ENCODE measurements at places on chromosomes 12 and 14.

- DNase-seq, result no peak
Observed at GRCh38 chr12:73106296-73106695, 834.1 kb downstream of the TRHDE start.

DNA sequence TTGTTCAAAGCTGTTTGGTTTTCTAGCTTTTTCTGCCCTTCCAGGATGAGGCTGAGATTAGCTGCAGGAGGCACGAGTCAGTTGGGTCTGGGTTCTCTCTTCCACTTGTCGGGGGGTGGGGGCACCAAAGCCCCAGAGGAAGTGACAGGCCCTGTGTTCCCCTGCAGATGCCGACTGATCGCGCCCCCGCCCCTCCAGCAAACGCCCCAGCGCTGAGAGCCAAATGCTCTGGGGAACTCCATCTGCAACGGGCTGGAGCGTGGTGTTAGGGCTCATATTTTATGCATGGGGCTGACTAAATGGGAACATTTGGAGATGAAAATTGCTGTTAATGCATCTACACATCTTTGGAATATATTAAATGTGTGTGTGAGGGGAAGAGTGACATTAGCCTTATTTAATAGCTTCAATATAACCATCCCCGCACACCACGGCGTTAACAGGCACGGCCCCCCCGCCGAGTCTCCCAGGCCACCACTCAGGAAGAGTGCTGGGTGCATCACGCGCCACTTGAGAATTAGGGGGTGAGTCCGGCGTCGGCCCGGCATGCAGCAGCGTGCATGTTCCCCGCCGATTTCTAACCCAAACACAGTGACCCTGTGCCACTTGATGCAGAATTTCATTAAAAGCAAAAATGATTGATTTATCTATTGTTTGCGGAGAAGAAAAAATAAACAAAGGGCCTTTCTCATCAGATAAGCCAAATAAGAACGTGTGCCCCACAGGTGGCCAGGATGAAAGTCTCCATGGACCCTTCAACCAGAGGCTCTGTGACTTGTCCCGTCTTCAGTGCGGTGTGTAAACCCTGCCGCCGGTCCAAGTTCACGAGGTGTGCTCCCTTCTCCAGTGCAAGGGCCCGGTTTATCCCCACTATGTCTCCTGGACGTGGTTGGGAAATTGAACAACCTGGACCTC lies 165.0 kb upstream of the RTL1 start:
- H3K4me3 ChIP-seq, result no peak overlapping the region
- H3K27me3 ChIP-seq, result no peaks in the 10 kb centered on the region
- no peaks in the 10 kb centered on the region for H3K4me1 ChIP-seq

DNA sequence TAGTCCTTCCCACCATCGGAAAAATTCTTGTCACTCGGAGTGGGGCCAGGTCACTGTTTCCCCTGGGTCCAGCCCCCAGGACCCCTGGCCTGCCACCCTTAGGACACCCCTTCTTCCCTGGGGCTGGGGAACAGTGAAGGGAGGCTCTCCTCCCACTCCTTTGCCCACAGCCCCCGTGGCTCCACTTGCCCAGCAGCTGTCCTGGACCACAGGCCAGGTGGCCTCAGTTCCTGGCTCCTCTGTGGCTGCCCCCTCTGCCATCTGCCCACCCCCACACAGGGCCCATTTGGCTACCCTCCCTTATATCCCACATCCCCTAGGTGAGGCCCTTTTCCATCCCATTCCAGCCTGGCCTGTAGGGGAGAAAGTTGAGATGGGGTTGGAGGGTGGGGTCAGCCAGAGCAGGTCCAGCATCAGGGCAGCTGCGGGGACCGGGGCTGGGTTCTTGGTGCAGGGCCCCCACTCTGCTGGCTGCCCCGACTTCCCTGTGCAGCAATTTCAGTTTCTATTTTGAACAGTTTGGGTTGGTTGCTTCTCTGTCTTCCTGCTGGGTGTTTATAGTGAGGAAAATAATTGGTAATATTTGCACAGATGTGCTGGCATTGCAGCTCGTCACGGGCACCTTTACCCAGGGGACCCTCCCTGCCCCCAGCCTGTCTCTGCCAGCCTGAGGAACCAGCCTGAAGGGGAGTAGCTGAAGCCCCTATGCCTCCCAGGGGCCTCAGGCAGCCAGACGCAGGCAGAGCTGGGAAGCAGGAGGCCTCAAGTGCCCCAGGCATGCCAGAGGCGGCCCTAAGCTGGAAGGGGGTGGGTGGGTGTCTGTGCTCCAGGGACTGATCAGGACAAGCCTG lies 23.4 kb downstream of the SYNDIG1L start:
- DNase-seq, result no peak
- H3K27me3 ChIP-seq, result no peaks in the 10 kb centered on the region
- H3K27ac ChIP-seq, result no peak overlapping the region
- H3K4me1 ChIP-seq, result peaks cover 23% of the 10 kb centered on the region

DNA sequence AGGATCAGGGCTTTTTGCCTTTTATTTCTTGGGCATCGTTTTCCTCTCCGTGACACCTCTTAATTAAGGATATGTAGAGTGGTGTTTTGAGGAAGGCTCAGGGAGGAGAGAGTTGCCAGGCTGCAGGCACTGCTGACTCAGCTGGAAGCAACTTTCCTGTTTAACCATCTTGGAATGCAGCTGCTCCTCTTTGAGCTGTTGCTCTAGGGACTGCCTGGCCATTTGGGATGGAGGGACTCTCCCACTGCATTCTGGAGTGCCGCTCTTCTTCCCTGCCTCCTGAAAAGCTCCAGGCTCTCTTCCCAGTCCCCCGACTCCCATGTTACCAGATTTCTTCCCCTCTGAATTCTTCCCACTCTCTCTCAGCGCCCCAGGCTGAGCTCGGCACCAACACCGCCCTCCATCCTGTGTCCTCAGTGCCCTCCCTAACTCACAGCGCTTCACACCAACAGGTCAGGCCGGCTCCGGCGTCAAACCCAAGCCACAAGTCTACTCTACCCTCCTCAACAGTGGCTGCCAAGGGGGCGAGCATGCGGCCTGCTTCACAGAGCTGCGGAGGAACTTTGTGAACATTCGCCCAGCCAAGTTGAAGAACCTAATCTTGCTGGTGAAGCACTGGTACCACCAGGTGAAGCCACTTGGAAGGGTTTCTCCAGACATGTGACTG lies 5.9 kb downstream of the OAS3 start:
- peaks cover 61% of the 10 kb centered on the region for H3K36me3 ChIP-seq
- H3K27ac ChIP-seq, result no peak overlapping the region
- peaks cover 15% of the 10 kb centered on the region for H3K4me1 ChIP-seq
- no peak overlapping the region for H3K4me3 ChIP-seq

DNA sequence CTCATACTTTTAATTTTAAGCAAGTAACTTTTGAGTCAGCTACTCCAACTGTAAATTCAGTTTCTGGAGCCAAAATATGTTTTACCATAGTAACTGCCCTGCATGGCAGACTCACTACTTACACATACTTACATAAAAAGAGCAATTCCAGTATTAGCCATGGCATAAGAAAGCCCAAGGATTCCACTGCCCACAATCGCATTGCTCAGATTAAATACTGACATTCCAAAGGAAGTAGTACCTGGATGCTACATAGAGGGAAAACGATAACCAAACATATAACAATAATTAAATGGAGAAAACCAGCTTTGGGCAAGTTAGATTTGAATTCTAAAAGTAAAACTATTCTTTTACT lies 2.2 kb downstream of the SLC38A2 start:
- no peak for DNase-seq
- peak overlapping the region; percentile 99 for H3K4me3 ChIP-seq
- H3K27me3 ChIP-seq, result no peaks in the 10 kb centered on the region
- H3K4me1 ChIP-seq, result peaks cover 60% of the 10 kb centered on the region
- H3K27ac ChIP-seq, result peak overlapping the region; percentile 96
- peaks cover 21% of the 10 kb centered on the region for H3K36me3 ChIP-seq

- peaks cover 44% of the 10 kb centered on the region for H3K4me1 ChIP-seq
- H3K36me3 ChIP-seq, result no peaks in the 10 kb centered on the region
- H3K27me3 ChIP-seq, result no peaks in the 10 kb centered on the region
- no peak overlapping the region for H3K4me3 ChIP-seq
- DNase-seq, result no peak
Observed at GRCh38 chr14:104731320-104732294, 7.6 kb downstream of the ADSS1 start.

- H3K4me3 ChIP-seq, result no peak overlapping the region
- peak overlapping the region; percentile 95 for H3K27ac ChIP-seq
- H3K4me1 ChIP-seq, result no peaks in the 10 kb centered on the region
Observed at GRCh38 chr12:52870361-52871290, 21.8 kb upstream of the KRT78 start.

DNA sequence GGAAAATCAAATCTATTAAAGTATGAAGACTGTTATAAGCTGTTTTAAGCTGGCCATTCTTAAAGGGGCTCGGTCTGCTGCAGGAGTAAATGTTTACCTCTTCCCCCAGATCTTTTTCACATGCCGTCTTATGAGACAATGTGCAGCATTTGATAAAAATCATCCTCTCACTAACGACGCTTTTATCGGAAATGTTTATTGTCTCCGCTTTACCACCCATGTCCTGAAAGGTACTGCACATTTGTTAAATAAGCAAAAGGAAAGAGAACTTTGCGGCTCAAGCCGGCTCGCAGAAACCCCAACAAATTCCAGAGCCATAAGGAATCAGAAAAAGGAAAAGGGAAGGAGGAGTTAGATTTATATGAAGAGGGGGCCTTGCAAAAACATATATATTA lies 137.8 kb downstream of the HMGA2 start:
- DNase-seq, result no peak
- no peaks in the 10 kb centered on the region for H3K4me1 ChIP-seq
- no peak overlapping the region for H3K27ac ChIP-seq
- peaks cover 8% of the 10 kb centered on the region for H3K27me3 ChIP-seq

GRCh38 chr14:32702562-32702961 lies 236.1 kb upstream of the NPAS3 start:
- no peaks in the 10 kb centered on the region for H3K4me1 ChIP-seq
- H3K36me3 ChIP-seq, result no peaks in the 10 kb centered on the region
- peak; percentile 34 for DNase-seq
- H3K4me3 ChIP-seq, result no peak overlapping the region
